ENCODE measurements at places on chromosomes 12 and 14.
A peak's percentile ranks its signal among the peaks of the same experiment; 100 is the strongest.

DNA sequence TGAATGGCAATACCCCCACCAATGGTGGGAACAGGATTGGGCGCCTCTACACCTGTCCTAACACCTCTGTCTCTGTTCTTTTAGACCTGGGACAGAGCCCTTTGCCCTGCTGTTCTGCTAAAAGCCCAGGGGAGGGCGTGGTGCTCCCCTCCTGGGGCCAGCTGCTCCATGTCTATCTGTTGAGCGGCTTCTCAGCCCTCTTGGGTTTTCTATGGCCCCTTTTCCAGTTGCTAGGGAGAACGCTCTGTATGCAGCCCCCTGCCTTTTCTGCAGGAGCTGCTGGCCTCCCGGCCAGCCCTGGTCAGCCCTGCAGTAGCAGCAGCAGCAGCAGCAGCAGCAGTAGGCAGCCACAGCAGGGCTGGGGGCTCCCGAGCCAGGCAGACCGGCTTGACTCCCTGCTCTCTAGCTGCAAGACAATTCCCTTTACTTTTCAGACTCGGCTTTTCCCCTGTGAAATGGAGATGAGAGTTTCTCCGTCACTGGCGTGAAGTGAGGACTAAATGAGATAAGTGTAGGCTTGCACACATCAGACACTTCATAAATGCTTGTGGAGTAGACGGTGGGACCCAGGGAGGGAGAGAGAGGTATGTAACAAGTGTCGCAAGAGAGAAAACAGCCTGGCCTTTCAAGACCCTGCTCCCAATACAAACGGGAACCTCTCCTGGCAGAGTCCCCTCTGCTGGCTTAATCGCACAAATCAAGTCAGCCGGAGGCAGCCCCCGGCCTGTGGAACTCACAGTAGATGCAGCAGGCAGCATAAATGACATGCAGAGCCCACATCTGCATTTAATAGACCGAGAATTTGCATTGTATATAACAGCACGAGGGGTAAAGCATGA is 1.0 kb downstream of the RTL1 start:
- DNase-seq, result no peak

- no peak for DNase-seq
Measured at GRCh38 chr12:126349383-126349782, 1284.1 kb downstream of the AACS start.

DNA sequence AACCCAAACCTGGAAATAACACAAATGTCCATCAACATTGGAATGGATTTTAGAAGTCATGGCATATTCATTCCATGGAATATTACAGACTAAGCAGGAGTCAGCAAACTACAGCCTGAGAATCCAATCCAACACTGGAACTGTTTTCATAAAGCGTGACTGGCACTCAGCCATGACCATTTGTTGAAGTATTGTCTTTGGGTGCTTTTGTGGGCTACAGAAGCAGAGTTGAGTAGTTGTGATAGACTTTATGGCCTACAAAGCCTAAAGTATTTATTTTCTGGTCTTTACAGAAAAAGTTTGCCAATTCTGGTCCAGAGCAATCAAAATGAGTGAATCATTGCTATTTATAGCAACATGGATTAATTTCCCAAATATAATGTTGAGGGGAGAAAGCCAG is 34.5 kb upstream of the FRS2 start:
- DNase-seq, result no peak

- DNase-seq, result no peak
Measured at GRCh38 chr14:55059333-55059732, 7.9 kb downstream of the MAPK1IP1L start.

DNA sequence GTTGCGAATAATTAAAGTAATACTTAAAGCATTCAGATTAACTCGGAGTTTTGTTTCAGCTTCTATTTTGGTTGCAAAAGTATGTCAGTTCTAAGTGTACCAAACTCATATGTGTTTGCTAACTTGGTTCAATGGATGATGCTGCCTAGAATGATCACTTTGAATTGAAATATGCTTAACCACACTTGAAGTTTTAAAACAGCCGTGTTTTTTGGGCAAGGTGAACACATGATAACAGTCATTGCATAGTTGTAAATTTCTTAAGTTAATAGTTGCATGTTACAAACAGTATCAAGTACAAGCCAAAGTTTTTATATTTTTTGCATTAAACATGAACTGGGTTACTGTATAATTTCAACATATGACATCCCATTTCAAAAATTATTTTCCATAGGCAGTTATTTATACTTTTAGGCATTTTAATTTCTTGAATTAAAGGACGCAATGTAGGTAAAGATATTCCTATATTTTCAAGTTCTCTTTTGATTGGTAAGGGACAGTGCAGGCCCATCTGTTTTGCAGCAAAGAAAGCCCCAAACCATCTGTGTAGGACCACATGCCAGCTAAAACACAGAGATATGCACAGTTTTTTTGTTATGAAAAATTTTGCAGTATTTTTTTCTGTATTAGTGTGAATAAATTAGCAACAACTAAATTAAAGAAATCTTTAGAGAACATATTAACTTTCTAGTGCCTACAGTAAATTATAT is 575.5 kb downstream of the PRKD1 start:
- DNase-seq, result no peak

DNA sequence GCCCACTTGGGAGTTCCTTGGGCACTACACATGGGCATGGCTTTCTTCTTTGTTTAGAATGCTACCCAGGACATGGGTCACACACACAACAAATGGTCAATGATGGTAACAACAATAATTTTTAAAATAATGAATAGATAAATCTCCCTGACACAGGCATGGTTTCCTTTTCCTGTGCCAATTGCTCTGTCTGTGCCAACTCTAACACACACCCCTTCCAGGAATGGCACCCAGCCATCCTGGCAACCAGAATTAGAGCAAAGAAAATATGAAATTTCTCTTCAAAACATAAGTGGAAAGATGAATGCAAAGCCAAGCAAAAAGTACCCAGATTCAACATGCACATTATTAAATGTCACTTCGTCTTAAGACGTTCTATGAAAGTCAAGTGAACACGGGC is 104.9 kb upstream of the SOX5 start:
- DNase-seq, result no peak

- DNase-seq, result peak; percentile 53
Measured at GRCh38 chr14:105486974-105487448, 325 bp downstream of the CRIP1 start.

DNA sequence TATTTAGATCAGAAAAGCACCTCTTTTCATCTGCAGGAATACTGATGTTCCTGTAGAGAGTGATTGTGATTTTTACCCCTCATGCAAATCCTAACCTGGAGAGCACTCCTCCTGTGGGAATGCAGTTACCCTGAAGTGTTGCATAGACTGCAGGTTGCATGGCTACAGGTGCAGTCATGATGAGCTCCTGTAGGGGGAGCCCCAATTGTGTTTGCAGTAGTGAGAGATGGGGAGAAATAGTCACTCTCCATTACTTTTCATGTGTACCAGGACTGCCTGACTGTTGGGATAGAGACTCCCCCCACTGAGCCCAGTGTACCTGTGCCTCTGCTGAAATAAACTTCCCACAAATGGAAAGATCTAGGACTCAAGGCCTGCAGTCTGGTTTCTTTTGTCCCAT is 1086.5 kb downstream of the SLC6A15 start:
- no peak for DNase-seq

- no peak for DNase-seq
Measured at GRCh38 chr12:29281371-29282005, 99.5 kb downstream of the ERGIC2 start.

DNA sequence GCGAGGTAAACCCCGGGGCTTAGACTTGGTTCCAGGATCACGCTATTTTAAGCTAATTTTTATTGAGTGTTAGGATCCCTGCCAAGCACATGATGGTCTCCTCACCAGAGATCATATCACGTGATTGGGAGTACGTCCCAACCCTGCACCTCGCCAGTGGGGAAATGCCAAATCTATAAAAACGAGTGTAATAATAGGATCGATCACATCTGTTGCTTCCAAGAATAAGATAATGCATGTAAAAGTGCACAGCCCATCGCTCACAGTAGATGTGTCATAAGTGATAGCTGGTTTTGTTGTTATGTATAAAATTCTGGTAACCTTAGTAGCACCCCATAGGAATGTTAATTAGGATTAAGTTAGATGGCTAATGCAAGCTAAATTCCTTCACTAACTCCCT is 581.0 kb upstream of the TMEM132C start:
- DNase-seq, result no peak

DNA sequence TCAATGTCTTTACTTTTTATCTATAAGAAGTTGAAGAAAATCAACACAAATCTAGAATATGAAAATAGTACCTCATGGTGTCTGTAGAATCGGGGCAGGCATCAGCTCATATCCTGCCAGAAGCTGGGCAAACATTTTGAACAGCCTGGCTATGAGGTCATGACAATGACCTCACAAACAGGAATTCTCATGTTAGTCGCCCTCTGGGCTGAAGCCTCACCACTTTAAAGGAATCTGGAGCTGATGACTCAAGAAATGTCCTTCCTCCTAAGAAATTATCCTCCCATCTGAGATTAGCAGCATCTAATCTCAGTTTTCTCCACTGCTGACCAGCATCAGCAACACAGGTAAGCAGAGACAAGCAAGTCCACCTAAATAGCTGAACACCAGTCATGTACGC is 27.1 kb downstream of the CLIP1 start:
- DNase-seq, result no peak

DNA sequence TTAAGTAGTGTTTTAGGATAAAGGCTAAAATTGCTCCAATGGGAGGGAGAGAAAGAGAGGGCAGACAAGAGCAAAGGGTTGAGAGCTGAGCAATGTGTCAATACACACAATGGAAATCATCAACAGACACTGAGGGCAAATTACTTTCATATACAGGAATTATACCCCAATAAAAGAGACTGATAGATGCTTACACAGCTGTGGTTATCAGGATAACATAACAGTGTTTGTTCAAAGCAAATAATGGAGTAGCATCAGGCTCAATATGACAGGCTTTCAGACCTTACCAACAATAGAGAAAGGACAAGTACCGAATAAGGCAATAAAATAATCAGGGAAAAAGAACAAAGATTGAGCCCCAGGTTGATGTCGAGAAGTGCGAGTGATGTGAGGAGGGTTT is 53.4 kb upstream of the DIO2 start:
- no peak for DNase-seq

DNA sequence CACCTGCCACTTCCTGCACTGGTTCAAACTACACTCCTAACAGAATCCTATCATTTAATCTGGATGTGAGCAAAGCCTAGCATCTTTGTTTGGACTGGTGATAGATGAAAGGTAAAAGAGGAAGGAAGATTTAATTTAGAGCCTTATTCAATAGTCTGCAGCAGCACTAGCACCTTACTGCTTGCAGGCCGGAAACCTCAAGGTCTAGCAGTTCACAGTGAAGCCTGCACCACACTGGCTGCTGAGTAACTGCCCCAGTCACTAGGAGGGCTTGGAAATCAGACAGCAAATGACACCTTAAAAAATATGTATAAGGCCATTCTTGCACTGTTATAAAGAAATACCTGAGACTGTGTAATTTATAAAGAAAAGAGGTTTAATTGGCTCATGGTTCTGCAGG is 358.0 kb downstream of the DAD1 start:
- DNase-seq, result no peak

GRCh38 chr14:61719344-61720293 is 24.3 kb downstream of the HIF1A start:
- DNase-seq, result no peak

- DNase-seq, result no peak
Measured at GRCh38 chr12:112439769-112440168, 21.0 kb downstream of the PTPN11 start.

DNA sequence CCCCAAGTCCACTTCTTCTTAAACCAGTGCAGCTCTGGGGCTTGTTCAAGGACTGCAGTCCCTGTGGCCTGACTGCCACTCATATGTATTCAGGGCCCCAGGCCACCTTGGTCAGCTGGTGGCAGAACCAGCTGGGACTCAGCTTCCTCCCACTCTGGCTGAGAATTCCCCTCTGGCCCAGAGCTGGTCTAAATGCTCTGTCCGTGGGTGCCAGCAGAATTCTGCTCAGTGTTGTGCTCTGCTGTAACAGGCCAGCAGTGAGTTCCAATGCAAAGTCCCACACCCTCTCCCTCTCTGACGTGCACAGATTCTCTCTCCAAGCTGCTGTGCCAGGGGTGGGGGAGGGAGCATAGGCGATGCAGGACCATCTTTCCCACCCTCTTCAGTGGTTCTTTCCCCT is 210.4 kb upstream of the RGS6 start:
- DNase-seq, result no peak

- DNase-seq, result no peak
Measured at GRCh38 chr12:18907728-18908127, 169.8 kb downstream of the CAPZA3 start.

DNA sequence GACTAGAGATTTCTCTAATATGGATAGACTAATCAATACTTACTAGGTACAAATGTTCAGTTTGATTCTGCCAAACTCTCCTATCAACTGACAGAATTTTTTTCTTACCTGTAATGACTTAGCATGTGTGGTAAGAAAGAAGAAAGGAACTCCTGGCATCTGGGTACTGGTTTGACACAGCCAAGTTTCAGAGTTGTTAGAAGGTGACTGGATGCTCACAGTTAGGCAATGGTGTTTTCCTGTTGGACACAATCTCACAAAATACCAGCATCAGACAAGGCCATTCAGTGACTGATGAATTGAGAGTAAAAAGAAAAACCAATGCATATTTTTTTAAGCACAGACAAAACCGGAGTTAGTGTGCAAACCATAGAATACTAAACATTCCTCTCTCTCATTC is 4.2 kb downstream of the MUCL1 start:
- DNase-seq, result no peak

DNA sequence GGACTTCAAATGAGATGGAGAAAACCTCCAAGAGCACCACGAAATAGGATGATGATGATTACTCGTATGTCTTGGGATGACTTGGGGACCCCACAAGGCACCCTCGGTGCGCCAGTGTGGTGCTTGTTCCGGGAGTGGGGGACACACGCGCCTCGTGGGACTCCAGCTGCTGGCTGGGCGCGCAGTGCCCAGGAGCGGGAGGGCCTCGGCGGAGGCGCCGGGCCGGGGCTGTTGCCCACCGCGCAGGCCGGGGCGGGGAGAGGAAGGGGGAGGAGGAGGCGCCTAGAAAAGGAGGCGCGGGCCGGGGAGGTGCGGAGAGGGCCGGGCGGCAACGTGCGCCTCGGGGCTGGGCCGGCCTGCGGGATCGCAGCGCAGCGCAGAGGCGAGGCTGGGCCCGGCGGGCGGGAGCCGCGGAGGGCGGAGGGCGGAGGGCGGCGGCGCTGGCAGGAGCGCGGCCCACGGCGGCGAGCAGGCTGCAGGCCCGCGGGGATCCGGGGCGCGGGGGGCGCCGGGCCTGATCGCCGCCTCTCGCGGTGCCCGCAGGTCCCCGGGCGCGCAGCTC is at the start of gene RFLNA:
Gene RFLNA (plus strand): TSS at position 314 of the 562 bp plus-strand sequence. CDS start 337 bp downstream, outside the sequence.
- DNase-seq, result no peak

DNA sequence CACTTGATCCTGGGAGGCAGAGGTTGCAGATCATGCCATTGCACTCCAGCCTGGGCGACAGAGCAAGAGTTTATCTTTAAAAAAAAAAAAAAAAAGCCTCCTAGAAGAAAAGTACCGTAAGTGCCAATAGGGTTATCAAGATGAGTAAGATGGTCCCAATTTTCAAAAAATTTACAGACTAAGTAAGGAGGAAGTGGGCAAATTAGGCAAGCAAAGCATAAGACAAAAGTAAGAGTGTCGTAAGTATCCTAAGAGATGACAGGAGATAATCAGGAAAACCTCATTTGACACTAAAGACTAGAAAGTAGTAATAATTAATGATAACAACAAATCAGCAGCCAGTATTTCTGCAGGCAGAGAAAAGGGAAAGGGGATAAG is 12.2 kb downstream of the PYM1 start:
- no peak for DNase-seq

GRCh38 chr12:110635055-110635454 is 21.1 kb downstream of the TCTN1 start:
- DNase-seq, result no peak

GRCh38 chr12:28114488-28114887 is 75.8 kb upstream of the CCDC91 start:
- DNase-seq, result no peak

Data from central memory CD8-positive, alpha-beta T cell (primary cell).